ENCODE measurements at places on chromosomes 1 and 21.

GRCh38 chr21:46157396-46157986 is 2.1 kb upstream of the FTCD start:
- DNase-seq = no peak

- no peak for DNase-seq
Measured at GRCh38 chr1:53080769-53081168, 18.8 kb downstream of the PODN start.

DNA sequence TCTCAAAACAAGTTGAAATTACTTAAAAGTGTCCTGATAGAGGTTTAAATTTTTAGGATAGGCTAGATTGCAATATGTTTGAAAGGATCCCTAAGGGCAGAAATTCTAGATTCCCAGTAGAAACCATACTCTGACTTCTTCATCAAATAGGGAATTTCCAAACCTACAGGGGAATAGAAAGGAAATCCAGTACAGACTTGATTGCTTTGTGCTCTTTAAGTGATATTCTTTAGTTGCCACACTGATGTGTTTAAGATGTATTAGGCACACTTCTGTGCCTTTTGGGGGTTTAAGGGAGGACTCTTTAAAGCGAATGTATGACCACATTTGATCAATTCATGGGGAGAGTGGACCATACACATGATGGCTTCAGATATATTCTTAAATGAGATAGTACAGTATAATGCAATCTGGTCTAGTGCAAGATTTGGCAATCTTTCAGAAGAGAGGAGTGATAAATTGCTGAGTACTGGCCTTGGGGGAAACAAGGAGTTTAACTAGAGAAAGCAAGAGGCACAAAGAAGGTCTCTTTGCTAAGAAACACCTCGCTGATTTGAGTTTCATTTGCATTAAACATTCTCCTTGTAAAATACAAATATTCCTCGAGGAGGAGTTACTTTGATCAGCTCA is 268.8 kb upstream of the NR5A2 start:
- no peak for DNase-seq

DNA sequence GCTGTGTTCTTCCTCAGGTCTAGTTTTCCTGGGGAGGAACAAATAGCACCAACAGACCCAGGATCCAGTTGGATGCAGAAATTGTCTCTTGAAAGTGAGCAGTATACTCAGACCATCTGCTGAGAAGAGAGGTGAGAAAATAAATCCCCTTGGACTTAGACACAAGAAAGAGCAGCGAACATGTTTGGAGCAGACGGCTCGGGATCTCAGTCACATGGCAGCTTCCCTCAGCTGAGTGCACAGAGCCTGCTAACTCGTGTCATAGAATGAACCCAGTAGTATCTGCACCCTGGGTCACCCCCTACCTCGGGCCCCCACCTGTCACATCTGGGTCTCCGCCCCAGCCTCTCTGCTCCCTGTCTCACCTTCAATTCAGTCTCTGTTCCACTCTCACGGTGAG is 115.6 kb downstream of the CCDC185 start:
- DNase-seq = no peak

DNA sequence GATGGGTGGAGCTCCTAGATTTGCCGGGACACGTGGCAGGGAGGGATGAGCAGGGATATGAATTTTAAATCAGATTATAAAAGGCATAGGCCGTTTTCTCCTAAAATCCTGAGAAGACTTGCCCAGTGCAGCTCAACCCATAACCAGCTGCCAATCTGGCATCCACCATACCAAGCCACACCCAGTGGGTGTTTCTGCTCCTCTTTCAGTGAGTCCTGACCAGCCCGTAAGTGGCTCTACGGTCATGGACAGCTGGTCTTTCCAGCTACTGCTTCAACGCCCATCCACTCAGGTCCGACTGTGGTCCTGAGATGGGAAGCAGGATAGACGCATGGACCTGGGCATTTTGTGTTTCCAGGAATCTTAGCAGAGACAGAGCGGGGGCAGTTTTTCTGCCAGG is 107.2 kb downstream of the LAMC2 start:
- no peak for DNase-seq

Measured in NCI-H1105 treated with DMSO at 0.1 percent for 48 hours (cell line).